Heart right ventricle (tissue), 16 donors: ENCODE measurements at places on chromosomes 4 and X. TPM values are rescaled to one million over a fixed set of nuclear protein-coding genes. Genes with fewer than 3 reads are reported as not detected.

DNA sequence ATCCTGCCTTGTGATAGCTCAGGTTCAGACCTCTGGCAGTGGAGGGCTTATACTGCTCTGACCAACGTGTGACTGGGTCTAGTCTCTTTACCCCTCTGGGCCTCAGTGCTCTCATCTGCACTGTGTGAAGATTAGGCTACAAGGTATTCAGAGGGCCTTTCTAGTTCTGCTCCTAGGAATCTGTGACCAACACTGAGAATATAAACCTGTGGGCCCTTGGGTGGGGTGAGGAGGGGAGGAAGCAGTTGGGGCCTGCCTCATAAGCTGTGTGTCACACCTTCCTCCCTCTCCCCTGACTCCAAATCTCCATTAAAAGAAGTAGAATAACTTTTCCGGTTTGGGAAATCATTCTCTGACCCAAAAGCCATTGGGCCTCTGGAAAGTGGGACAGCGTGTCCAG lies 66.3 kb upstream of the MSN start:
- H3K4me3 ChIP-seq: no peak overlapping the region
- H3K36me3 ChIP-seq: no peaks in the 10 kb centered on the region
- peak overlapping the region; percentile 86 for H3K27ac ChIP-seq

Gene COL25A1
- 0.25 TPM for total RNA-seq

Gene SMIM10L2A
- 2.0 TPM for total RNA-seq

DNA sequence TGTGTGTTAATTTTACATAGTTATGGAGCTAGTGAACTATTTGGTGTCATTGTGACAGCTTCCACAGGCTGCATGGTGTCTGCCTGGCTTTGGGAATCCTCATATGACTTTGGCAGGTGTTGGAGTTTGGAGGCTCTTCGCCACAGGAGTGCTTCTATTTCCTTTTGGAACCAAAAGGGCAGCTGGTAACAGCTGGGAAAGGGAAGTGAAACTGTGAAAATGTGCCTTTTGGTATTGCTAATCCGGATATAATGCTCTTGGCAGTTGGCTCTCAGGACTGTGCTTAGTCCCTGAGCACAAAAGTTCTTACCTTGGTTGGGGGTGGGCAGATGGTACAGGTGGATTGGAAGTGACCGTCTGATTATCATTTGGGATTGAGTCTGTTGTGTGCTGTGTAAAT lies 18.1 kb downstream of the OFD1 start:
- H3K4me1 ChIP-seq: no peaks in the 10 kb centered on the region
- no peak overlapping the region for H3K27ac ChIP-seq
- no peak overlapping the region for H3K4me3 ChIP-seq
- no peaks in the 10 kb centered on the region for H3K27me3 ChIP-seq
- DNase-seq: no peak
- no peaks in the 10 kb centered on the region for H3K36me3 ChIP-seq

- H3K27me3 ChIP-seq: no peaks in the 10 kb centered on the region
- H3K36me3 ChIP-seq: no peaks in the 10 kb centered on the region
- no peak overlapping the region for H3K27ac ChIP-seq
- H3K4me1 ChIP-seq: no peaks in the 10 kb centered on the region
- no peak for DNase-seq
Measured at GRCh38 chrX:71269801-71270395, 13.5 kb upstream of the NONO start.

Gene ASB9
- total RNA-seq: 1.5 TPM

Gene USP26
- not detected for total RNA-seq

Gene FGD1
- total RNA-seq: 6.1 TPM

GRCh38 chrX:16714504-16714903 lies 2.0 kb upstream of the CTPS2 start:
- no peak for DNase-seq
- H3K36me3 ChIP-seq: no peaks in the 10 kb centered on the region
- no peak overlapping the region for H3K27ac ChIP-seq
- H3K27me3 ChIP-seq: no peaks in the 10 kb centered on the region

Gene P2RY4
- not detected for total RNA-seq

GRCh38 chr4:182700362-182701160 lies 216.6 kb downstream of the DCTD start:
- no peak overlapping the region for H3K4me3 ChIP-seq
- no peaks in the 10 kb centered on the region for H3K27me3 ChIP-seq
- no peaks in the 10 kb centered on the region for H3K36me3 ChIP-seq
- no peak for DNase-seq
- no peaks in the 10 kb centered on the region for H3K4me1 ChIP-seq

- H3K4me1 ChIP-seq: no peaks in the 10 kb centered on the region
- H3K27me3 ChIP-seq: no peaks in the 10 kb centered on the region
- H3K4me3 ChIP-seq: no peak overlapping the region
Measured at GRCh38 chr4:173934201-173934600, 349.3 kb downstream of the FBXO8 start.

DNA sequence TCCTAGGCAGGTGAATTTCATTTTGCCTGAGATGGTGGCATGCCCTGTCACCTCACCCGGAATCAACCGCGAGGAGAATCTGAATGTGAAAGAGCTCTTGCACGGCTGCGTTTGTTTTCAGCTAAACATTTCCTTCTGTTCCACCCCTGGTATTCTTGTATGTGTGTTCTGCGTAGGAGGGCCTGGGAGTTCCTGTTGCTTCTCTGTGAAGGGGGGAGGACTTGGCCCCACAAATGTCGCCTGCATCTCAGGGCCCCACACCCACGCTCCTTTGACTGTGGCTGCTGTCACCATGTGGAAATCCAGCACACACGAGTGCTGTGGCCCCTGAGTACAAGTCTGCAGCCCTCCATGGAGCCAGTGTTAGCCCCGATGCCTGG lies 45.8 kb upstream of the CLCN4 start:
- H3K36me3 ChIP-seq: no peaks in the 10 kb centered on the region
- H3K4me3 ChIP-seq: no peak overlapping the region
- H3K4me1 ChIP-seq: peaks cover 33% of the 10 kb centered on the region
- H3K27ac ChIP-seq: peak overlapping the region; percentile 3
- no peaks in the 10 kb centered on the region for H3K27me3 ChIP-seq
- DNase-seq: no peak

- H3K4me3 ChIP-seq: no peak overlapping the region
- H3K27me3 ChIP-seq: no peaks in the 10 kb centered on the region
- no peak for DNase-seq
- peaks cover 68% of the 10 kb centered on the region for H3K4me1 ChIP-seq
- H3K36me3 ChIP-seq: no peaks in the 10 kb centered on the region
Measured at GRCh38 chr4:159171287-159171686, 68.4 kb downstream of the RAPGEF2 start.

DNA sequence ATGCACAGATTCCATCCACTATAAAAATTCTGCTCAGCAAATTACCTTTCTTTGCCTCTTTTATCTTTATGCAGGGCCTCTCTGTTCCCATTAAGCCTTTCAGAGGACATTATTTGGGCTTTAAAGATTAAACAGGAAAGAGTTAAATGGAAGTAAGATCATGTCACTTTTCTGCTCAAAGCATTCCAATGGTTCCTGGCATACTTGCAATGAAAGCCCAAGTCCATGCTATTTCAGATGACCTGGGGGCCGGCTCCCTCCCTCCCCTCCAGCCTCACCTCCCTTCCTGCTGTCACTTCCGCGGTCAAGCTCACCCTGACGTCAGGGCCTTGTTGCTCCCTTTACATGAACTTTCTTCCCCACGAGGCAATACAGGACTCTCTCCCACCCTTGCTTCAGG lies 125.5 kb downstream of the C4orf51 start:
- H3K4me1 ChIP-seq: peaks cover 50% of the 10 kb centered on the region
- H3K36me3 ChIP-seq: no peaks in the 10 kb centered on the region
- peak overlapping the region; percentile 72 for H3K27ac ChIP-seq
- peak; percentile 62 for DNase-seq
- H3K27me3 ChIP-seq: no peaks in the 10 kb centered on the region

DNA sequence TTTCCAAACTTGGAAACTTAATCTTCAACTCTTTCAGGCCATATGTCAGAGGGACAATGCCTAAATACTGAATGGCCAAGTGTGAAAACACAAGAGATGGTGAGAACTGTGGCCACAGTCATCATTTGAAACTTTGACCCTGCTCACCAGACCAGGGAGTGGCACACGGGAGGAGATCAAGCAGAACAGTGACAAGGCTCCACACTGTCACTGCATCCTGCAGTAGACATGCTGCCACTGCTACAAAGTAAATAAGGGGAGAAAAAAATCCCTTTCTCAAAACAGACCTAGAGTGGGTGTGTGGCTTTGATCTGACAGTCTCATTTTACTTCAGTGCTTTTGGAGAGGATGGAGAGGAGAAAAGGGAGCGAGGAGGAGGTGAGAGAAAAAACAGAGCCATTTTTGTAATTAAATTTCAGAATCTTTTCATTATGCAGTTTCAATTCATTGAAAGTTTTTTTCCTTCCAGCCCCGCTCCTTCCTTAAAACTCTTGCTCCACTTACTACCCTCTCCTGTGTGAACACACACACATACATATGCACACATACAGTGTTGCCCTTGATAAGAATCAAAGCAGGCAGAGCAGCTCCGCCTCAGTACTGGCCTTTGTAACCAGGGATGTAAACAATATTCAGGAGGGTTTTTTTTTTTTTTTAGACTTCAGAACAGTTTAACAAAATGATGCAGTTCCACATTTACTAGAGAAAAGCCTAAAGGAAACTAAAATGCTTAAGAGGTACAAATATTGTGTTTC lies 34.4 kb downstream of the NEXMIF start:
- DNase-seq: no peak
- peaks cover 38% of the 10 kb centered on the region for H3K27me3 ChIP-seq
- no peaks in the 10 kb centered on the region for H3K36me3 ChIP-seq

DNA sequence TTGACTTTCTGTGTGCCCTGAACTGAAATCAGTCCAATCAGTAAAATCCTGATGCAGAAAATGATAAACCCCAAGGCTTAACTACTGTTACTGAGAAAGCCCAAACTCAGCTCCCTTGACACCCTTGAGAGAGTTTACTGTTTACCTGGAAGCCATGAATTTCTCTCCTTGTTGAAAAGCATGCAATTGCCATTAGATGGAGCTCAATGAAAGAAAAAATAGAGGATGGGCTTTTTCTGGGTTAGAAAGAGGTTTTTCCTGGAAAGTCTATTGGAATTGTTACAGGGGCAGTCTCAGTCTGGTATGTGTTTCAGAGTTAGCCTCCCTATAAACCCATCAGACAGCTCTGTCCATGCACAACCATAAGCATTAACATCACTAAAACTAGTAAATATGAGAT lies 66.4 kb upstream of the C4orf54 start:
- peak overlapping the region; percentile 62 for H3K27ac ChIP-seq
- H3K4me3 ChIP-seq: no peak overlapping the region
- H3K4me1 ChIP-seq: peaks cover 8% of the 10 kb centered on the region
- H3K36me3 ChIP-seq: no peaks in the 10 kb centered on the region

- peaks cover 32% of the 10 kb centered on the region for H3K4me1 ChIP-seq
- H3K4me3 ChIP-seq: no peak overlapping the region
- no peak for DNase-seq
- H3K36me3 ChIP-seq: no peaks in the 10 kb centered on the region
- H3K27me3 ChIP-seq: no peaks in the 10 kb centered on the region
Measured at GRCh38 chr4:147958489-147959065, 226.7 kb downstream of the ARHGAP10 start.
